Activated T-cell treated with anti-CD3 and anti-CD28 coated beads, Interleukin-2, amount 50 U/mL, for 72 hours (primary cell): ENCODE measurements at places on chromosomes 1 and 21. TPM values are rescaled to one million over a fixed set of nuclear protein-coding genes. Genes with fewer than 3 reads are reported as not detected.

RGS16 gene
- 73.3 TPM for total RNA-seq

SPRR3 gene
- total RNA-seq: not detected

PLPPR5 gene
- not detected for total RNA-seq

HFM1 gene
- total RNA-seq: not detected

SAMD11 gene
- 0.12 TPM for total RNA-seq

APCS gene
- not detected for total RNA-seq

KCNJ10 gene
- total RNA-seq: 0.37 TPM

SLAMF1 gene
- 134 TPM for total RNA-seq

NBPF1 gene
- 14.7 TPM for total RNA-seq

GNG12 gene
- total RNA-seq: 0.32 TPM

MATN1 gene
- total RNA-seq: 1.0 TPM

TEX38 gene
- not detected for total RNA-seq

BCAR3 gene
- 3.1 TPM for total RNA-seq

PTAFR gene
- total RNA-seq: 0.46 TPM

RHBDL2 gene
- not detected for total RNA-seq

HAO2 gene
- not detected for total RNA-seq

EPHA8 gene
- total RNA-seq: not detected
